Neural crest cell (in vitro differentiated cells): ENCODE measurements at places on chromosomes 5 and 9. TPM values are rescaled to one million over a fixed set of nuclear protein-coding genes. Genes with fewer than 3 reads are reported as not detected.
A peak's percentile ranks its signal among the peaks of the same experiment; 100 is the strongest.

DNA sequence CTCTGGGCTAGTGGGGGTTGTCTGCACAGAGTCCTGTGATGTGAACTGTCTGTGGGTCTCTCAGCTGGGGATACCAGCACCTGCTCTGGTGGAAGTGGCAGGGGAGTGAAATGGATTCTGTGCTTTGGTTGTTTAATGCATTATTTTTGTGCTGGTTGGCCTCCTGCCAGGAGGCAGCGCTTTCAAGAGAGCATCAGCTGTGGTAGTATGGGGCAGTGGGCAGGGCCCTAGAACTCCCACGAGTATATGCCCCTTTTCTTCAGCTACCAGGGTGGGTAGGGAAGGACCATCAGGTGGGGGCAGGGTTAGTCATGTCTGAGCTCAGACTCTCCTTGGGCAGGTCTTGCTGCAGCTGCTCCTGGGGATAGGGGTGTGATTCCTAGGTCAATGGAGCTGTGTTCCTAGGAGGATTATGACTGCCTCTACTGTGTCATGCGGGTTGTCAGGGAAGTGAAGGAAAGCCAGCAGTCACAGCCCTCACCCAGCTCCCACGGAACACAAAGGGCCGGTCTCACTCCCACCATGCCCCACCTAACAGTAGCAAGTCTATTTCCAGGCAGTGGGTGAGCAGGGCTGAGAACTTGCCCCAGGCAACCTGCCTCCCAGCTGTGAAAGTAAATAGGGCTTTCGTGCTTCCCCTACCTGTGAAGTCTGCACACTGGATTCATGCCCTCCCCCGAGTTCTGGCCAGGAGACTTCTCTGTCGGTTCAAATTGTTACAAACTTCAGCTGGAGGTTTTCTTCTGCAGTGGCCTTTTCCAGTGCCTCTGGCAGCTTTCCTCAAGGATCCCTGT lies 25.7 kb upstream of the FAM81B start:
- no peak for DNase-seq
- H3K27ac ChIP-seq, result no peak overlapping the region
- H3K36me3 ChIP-seq, result no peaks in the 10 kb centered on the region
- no peaks in the 10 kb centered on the region for H3K27me3 ChIP-seq
- no peaks in the 10 kb centered on the region for H3K4me1 ChIP-seq

- no peak for DNase-seq
- no peaks in the 10 kb centered on the region for H3K36me3 ChIP-seq
- H3K4me1 ChIP-seq, result peaks cover 14% of the 10 kb centered on the region
- no peak overlapping the region for H3K27ac ChIP-seq
- H3K27me3 ChIP-seq, result no peaks in the 10 kb centered on the region
Measured at GRCh38 chr5:76521240-76521758, 101.9 kb downstream of the F2RL2 start.

DNA sequence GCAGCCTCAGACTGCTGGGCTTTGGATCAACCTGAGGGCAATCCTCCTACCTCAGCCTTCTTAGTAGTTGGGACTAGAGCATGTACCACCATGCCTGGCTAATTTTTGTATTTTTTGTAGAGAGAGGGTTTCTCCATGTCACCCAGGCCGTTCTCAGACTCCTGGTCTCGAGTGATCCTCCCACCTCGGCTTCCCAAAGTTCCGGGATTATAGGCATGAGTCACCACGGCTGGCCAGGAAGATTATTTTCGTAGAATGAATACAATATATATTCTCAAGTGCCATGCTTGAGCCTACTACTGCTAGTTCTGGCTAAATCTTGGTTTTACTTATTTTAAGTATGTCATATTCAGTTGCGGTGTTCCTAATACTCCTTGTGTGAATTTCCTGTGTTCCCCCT lies 88.2 kb upstream of the CLINT1 start:
- H3K36me3 ChIP-seq, result no peaks in the 10 kb centered on the region
- no peak overlapping the region for H3K27ac ChIP-seq
- peaks cover 33% of the 10 kb centered on the region for H3K27me3 ChIP-seq

DNA sequence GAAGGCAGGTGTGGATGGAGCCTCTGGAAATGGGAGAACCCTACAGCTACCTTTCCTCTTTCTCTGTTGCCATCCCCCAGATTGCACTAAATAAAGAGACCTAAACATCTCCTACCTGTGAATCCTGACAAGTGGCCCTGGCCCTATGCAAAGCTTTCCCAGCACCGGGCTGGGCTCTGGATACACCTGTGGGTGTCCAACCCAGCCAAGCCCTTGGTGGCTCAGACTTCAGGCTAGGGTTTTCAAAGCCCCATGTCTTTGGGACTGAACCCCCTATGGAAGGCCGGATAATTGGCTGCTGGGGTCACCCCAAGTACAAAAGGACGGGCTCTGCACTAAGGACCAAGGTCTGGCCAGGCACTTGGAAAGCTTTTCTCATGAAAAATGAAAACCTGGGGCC lies 44.1 kb upstream of the IPPK start:
- no peaks in the 10 kb centered on the region for H3K36me3 ChIP-seq
- no peaks in the 10 kb centered on the region for H3K4me1 ChIP-seq
- H3K27me3 ChIP-seq, result no peaks in the 10 kb centered on the region
- no peak for DNase-seq
- H3K4me3 ChIP-seq, result no peak overlapping the region
- H3K27ac ChIP-seq, result no peak overlapping the region

DNA sequence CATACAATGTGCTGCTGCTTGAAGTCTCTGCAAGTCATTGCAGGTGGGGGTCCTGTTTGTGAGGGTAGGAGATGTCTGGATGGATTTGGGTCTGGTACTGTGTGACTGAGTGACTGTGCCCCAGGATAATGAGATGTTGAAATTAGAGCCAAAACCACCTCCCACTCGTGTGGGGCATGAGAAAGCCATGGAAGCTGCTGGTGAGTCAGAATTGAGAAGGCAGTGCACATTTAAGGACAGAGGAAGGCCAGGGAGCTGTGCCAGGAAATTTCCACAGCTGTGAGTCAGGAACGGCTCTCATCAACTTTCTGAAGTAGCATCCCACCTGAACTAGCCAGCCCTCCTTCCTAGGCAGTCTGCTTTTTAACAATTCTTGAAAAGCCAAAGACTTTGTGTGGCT lies 229.8 kb downstream of the DRD1 start:
- no peaks in the 10 kb centered on the region for H3K4me1 ChIP-seq
- H3K27me3 ChIP-seq, result peaks cover 6% of the 10 kb centered on the region
- DNase-seq, result no peak
- H3K36me3 ChIP-seq, result no peaks in the 10 kb centered on the region
- H3K4me3 ChIP-seq, result no peak overlapping the region

DNA sequence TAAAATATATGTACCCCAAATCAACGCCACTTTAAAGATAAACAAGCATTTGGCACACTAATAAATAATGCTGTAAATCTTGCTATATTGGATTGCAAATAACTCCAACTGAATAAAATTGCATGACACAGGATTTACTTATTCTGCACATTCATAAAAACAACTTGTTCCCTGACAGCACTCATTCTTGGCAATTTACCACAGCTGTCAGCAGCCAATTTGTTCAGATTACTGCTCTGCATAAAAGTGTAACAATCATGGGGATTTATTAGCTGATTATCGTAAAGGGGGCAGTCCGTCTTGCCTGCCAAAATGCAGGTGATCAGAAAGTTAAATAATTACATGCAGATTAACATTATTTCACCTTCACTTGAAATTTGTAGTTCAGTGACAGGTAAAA lies 285.3 kb downstream of the SLF1 start:
- H3K36me3 ChIP-seq, result no peaks in the 10 kb centered on the region
- no peak overlapping the region for H3K27ac ChIP-seq
- H3K4me3 ChIP-seq, result no peak overlapping the region

GRCh38 chr5:106092455-106092854 lies 1578.3 kb downstream of the EFNA5 start:
- no peak overlapping the region for H3K4me3 ChIP-seq
- H3K36me3 ChIP-seq, result no peaks in the 10 kb centered on the region
- H3K4me1 ChIP-seq, result peaks cover 4% of the 10 kb centered on the region
- no peak overlapping the region for H3K27ac ChIP-seq

DNA sequence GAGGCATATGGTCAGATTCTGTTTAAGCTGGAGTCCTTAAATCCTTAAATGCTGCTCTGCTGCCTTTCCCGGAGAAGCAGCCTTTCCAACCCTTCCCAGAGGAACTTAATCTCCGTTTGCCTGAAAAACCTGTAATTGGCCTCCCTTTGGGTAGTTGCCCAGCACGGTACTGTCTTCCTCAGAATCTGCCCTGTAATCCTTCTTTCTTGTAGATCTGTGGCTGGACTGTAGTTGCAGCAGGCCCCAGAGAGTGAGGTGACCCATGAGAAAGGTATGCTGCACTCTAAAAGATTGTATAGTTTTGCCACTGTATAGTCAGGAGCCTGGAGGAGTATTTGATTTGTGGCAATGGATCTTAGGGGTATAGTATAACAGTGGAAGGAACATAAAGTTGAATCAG lies 11.7 kb downstream of the SPIN1 start:
- no peak for DNase-seq
- H3K27ac ChIP-seq, result no peak overlapping the region
- H3K36me3 ChIP-seq, result peaks cover 6% of the 10 kb centered on the region
- no peaks in the 10 kb centered on the region for H3K27me3 ChIP-seq
- peaks cover 21% of the 10 kb centered on the region for H3K4me1 ChIP-seq
- no peak overlapping the region for H3K4me3 ChIP-seq

GRCh38 chr9:84867186-84867585 lies 197.7 kb downstream of the NTRK2 start:
- H3K4me1 ChIP-seq, result peaks cover 19% of the 10 kb centered on the region
- DNase-seq, result no peak
- no peaks in the 10 kb centered on the region for H3K27me3 ChIP-seq
- H3K4me3 ChIP-seq, result no peak overlapping the region
- peaks cover 8% of the 10 kb centered on the region for H3K36me3 ChIP-seq

- DNase-seq, result no peak
- no peaks in the 10 kb centered on the region for H3K36me3 ChIP-seq
- H3K4me3 ChIP-seq, result no peak overlapping the region
- H3K27ac ChIP-seq, result peak overlapping the region; percentile 72
Measured at GRCh38 chr9:115672477-115673316, 480.9 kb upstream of the PAPPA start.

DNA sequence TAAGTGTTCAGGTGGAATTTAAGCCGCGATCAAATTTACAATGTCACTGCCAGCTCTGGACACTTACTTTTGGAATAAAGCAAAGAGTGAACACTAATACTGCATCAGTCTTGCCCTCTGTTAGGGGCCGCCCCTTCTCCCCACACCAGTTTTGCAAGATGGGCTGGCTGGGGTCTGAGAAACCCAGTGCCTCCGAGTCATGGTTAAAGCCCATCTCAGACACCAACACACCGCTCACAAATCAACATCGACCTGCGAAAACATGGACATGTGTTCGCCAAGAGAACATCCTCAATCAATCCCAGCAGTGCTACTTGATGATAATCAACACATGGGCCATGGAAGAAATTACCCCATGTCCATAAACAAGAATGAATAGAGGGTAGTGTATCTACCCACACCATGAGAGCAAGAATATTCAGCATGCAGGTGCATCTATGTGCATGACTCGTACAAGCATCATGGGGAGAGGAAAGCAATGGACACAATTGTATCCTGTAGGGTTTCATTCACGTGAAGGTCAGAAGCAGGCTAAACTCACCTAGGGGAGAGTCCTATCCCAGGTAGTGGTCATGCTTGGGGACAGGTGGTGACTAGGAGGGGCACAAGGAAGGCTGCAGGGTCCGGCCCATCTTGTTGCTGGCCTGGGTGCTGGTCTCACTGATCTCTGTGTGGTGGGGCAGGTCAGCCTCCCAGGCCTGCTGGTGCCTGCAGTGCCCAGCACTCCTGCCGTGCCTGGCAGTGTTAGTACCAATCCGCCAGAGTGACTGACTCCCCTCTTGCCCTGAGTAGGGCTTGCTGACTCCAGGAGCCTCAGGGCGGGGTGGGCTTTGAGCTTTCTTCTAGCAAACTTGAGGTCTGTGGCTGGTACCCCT lies 5.0 kb downstream of the S1PR3 start:
- H3K36me3 ChIP-seq, result peaks cover 2% of the 10 kb centered on the region
- no peak for DNase-seq

- H3K27me3 ChIP-seq, result peaks cover 70% of the 10 kb centered on the region
- H3K4me3 ChIP-seq, result peak within 1 kb of the TSS; percentile 98
- no peaks in the 10 kb centered on the region for H3K36me3 ChIP-seq
- DNase-seq, result peak; percentile 40
- H3K27ac ChIP-seq, result no peak within 1 kb of the TSS
Measured at GRCh38 chr5:38258319-38259061, at the start of gene EGFLAM. Gene EGFLAM (plus strand): TSS chr5:38258559. CDS start chr5:38258755, 196 bp downstream.

DNA sequence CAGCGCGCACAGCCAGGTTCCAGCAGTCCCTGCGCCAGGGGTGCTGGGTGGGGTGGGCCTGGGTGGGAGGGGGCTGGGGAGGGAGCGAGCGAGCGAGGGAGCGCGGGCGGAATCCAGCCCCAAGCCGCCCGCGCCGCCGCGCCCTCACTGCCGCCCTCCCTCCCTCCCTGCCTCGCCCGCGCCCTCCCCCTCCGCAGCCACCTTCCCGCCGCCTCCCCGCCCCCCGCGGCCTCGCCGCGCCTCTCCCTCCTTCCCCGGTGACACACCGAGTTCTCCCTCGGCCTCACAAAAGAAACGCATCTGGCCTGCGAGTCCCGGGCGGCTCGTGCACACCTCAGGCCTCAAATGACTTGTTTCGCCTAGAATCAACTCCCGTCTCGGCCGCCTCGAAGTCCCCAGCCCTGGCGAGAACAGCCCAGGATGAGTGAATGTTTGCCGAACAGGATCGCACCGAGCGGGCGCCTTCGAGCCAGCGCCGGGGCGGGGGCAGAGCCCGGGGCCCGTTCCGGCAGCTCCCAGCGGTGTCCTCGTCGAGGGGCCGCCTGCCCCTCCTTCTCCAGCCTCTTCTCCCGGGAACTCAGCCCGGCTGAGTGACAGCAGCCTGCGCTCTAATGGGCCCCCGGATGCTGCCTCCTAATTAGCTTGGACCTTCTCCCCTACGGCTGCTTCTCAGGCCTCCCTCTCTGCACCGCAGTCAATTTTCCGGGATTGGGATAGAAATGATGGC lies 371 bp upstream of the PITX1 start:
- H3K4me1 ChIP-seq, result peaks cover 20% of the 10 kb centered on the region
- H3K36me3 ChIP-seq, result peaks cover 2% of the 10 kb centered on the region
- H3K27me3 ChIP-seq, result peaks cover 92% of the 10 kb centered on the region
- DNase-seq, result no peak
- peak overlapping the region; percentile 83 for H3K4me3 ChIP-seq
- H3K27ac ChIP-seq, result no peak overlapping the region

GRCh38 chr9:93701494-93702218 lies 125.3 kb downstream of the PHF2 start:
- H3K36me3 ChIP-seq, result peaks cover under 1% of the 10 kb centered on the region
- H3K27ac ChIP-seq, result peak overlapping the region; percentile 67
- no peak overlapping the region for H3K4me3 ChIP-seq
- DNase-seq, result no peak
- no peaks in the 10 kb centered on the region for H3K4me1 ChIP-seq

The PCDHB2 gene
- 52.6 and 57.8 TPM in 2 replicates for total RNA-seq

The TEX48 gene
- total RNA-seq, result not detected in 2 replicates

The CCIN gene
- not detected in 2 replicates for total RNA-seq

The ZFP2 gene
- total RNA-seq, result 2.9 and 3.4 TPM in 2 replicates

The LRRC70 gene
- 0.19 and 0.34 TPM in 2 replicates for total RNA-seq

The ACTBL2 gene
- not detected in 2 replicates for total RNA-seq

The EPB41L4B gene
- total RNA-seq, result 1.2 and 1.4 TPM in 2 replicates

The GARIN3 gene
- not detected in 2 replicates for total RNA-seq
